ENCODE measurements at places on chromosomes 12 and 14.

- DNase-seq, result no peak
Observed at GRCh38 chr12:93094988-93095737, 166.1 kb upstream of the EEA1 start.

DNA sequence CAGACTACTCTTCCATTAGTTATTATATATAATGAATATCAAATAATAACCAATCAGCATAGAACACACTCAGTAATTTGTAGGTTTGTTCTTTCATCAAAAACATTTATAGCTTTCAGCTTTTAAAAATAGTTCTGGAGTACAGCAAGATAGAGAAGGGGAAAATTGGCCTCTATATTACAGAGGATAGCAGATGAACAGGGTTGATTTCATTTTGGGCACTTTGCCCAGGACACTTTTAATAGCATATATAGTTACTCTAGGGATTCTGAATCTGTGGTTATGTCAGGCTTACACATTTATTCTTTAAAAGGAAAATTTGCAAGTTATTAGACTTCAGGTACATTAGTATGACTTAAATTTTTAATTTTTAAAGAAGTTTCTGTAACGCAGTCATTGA lies 52.6 kb downstream of the IFT81 start:
- DNase-seq, result no peak

GRCh38 chr12:31353750-31354708 lies 28.1 kb upstream of the SINHCAF start:
- no peak for DNase-seq

GRCh38 chr14:58297412-58297761 lies 968 bp upstream of the ARID4A start:
- no peak for DNase-seq

- no peak for DNase-seq
Observed at GRCh38 chr12:81245458-81245857, 167.6 kb downstream of the ACSS3 start.

- no peak for DNase-seq
Observed at GRCh38 chr14:87522575-87522974, 470.4 kb downstream of the GALC start.

GRCh38 chr12:120094485-120094884 lies 22.1 kb downstream of the RAB35 start:
- DNase-seq, result no peak
